Bronchial smooth muscle cell (primary cell): ENCODE measurements at places on chromosomes 4 and X. TPM values are rescaled to one million over a fixed set of nuclear protein-coding genes. Genes with fewer than 3 reads are reported as not detected.

Gene NMU
- total RNA-seq: not detected in 2 replicates

Gene OTUD5
- 34.4 and 38.6 TPM in 2 replicates for total RNA-seq

Gene KDR
- total RNA-seq: 0.16 TPM in 1 of 2 replicates, not detected in the other

Gene PLP1
- total RNA-seq: 0.26 and 0.32 TPM in 2 replicates

Gene TMEM156
- total RNA-seq: 0.16 and 0.17 TPM in 2 replicates

Gene PAGE1
- total RNA-seq: not detected in 2 replicates

Gene TCEANC
- 2.5 and 6.0 TPM in 2 replicates for total RNA-seq

Gene JAKMIP1
- total RNA-seq: not detected in 2 replicates
